Neural progenitor cell (in vitro differentiated cells): ENCODE measurements at places on chromosomes 11 and 22.

- no peak for DNase-seq
Observed at GRCh38 chr11:14593671-14594070, 49.9 kb upstream of the PDE3B start.

DNA sequence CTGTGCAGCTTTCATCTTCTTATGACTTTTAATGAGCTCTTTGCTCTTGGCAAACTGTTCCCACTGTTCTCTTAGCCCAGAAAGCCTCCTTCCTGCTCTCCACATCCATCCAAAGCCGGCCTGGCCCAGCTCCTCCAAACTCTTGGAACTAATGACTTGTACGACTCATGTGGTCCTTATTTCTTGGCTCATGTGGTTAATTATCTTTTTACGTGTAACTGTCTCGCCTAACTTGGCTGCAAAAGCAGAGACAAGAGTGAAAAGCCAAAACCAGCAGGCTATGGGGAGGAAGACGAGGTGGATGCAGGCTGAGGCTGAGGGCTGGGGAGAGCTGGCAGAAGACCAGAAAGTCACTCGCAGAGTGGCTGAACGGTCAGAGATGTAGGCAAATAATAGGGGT is 5.5 kb downstream of the CSNK2A3 start:
- no peak for DNase-seq

DNA sequence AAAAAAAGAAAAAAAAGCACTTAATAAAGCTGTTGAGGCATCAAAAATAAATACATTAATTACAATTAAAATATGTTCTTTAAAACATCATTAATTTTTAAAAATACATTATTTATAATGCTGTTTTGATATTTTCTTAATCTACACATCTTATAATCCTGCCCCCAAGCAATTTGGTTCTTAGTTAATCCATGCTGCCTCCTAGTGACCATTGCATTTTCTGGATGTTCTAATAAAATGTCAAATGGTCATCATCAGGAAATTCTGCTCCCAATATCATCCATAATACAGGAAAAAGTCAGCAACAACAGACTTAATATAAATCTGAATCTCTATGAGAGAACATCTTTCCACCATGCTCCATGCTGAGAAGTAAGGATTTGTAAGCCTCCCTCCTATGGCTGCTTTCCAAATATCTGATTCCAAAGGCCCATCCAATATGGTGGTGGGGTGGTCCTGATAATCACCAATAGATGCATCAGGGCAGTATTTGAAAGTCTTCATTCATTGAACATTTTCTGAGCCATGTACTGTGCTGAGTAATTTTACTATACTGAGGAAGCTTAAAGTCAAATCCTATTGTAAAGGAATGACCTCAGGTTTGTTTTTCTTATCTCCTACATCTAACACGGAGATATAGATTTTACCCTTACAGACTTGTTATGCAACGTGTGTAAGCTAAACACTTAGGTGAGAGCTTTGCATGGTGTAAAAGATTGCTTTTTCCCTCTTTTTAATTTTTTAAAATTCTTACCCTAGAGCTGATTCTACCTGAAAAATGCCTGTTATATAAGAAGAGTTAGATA is 124.7 kb upstream of the BMAL1 start:
- peak; percentile 33 for DNase-seq

GRCh38 chr22:24827296-24827695 is 21.3 kb downstream of the SGSM1 start:
- DNase-seq: no peak

DNA sequence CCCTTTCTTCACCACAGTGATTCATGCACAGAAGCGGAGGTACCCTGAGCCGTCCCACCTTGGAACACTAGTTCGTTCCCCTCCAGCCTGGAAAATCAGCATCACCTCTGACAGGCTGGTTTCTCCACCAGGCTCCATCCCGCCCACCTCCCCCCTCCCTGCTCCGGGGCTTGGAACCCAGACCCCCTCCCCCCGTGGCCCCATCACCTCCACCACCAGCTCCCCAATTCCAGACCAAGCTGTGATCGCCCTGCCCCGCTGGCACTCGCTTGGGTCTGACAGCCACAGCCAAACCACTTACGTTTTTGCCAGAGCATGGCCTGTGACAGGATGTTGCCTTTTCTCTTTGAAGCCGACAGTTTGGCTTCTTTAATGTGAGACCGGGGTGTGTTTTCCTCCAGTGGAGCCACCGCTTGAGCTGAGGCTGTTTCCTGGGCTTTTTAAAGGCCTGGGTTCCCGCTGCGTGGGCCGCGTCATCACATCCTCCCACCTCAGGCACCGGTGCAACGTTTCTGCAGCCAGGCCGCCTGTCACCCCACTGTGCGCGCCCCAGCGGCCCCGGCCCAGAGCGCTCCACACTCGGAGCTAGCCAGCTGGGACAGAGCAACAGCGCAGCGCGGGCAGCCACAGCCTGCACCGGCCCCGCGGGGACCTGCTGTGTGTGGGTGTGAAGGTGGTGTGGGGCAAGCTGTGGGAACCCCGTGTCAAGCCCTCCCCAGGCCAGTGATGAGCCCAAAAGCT is at the start of gene POU2AF1:
Gene POU2AF1 (minus strand): TSS at position 415 of the 741 bp plus-strand sequence. CDS start 98 bp downstream, at position 317.
- no peak for DNase-seq

- DNase-seq: no peak
Observed at GRCh38 chr11:130636722-130637464, 188.4 kb downstream of the ADAMTS15 start.

DNA sequence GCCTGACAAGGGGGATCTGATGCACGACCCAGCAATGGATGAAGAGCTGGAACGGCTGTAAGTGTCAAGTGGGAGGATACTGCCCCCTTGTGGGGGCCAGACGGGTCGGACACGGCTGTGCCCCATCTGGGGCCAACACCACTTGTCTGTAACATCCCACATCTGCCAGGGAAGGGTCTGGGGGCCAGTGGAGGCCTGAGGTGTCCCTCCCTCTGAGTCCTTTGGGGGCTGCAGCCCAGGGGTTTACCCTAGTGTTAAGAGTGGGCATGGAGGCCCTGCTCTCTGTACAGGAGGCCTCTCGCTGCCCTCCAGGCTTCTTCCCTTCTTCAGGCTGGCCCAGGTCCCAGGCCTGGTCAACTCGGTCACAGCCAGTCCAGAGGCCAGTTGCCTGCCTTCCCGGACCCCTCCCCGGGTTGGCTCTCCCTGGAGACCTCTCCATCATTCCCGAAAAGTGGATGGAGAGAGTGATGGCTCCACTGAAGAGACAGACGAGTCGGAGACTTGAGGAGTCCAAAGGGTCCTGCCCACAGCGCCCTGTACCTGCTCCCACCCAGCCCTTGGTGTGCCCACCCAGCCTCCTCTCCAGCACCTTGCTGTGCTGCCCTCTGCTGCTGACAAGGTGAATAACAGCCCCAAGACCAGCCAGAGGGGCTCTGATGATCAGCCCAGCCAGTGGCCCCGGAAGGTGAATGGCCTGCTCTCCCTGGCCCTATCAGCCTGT is 15.4 kb downstream of the ARFGAP2 start:
- peak; percentile 87 for DNase-seq

- DNase-seq: no peak
Observed at GRCh38 chr11:110338684-110339083, 42.3 kb upstream of the RDX start.

- DNase-seq: no peak
Observed at GRCh38 chr11:47603295-47603694, 9.1 kb upstream of the C1QTNF4 start.

GRCh38 chr11:84626256-84626655 is 1000.9 kb downstream of the DLG2 start:
- no peak for DNase-seq

- no peak for DNase-seq
Observed at GRCh38 chr11:128289048-128289447, 298.3 kb downstream of the ETS1 start.

GRCh38 chr22:27241430-27242321 is 559.9 kb downstream of the MN1 start:
- no peak for DNase-seq

GRCh38 chr11:113574171-113574570 is 99.0 kb upstream of the DRD2 start:
- DNase-seq: peak; percentile 69

GRCh38 chr22:17953147-17953546 is 71.2 kb downstream of the MICAL3 start:
- DNase-seq: no peak

DNA sequence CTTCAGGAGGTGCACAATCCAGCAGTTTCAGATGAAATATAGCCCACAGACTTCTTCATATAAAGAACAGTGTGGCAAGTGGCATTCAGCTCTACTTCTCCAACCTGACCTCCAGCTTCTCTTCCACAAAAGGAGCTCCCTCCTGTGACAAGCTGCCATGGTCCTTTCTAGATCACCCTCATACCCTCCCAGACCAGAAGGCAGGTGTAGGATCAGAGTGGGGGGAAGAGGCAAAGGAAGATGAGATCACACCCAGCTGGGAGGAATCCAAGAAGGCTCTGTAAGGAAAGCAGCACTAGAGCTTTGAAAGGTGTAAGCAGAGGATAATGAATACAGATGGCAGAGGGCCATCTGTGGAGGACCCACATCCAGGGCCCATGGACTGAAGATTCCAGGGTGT is 7.6 kb downstream of the CLPB start:
- DNase-seq: no peak

- no peak for DNase-seq
Observed at GRCh38 chr11:114605370-114605769, 9.8 kb upstream of the NXPE4 start.

GRCh38 chr11:113677685-113678084 is 28.4 kb downstream of the TMPRSS5 start:
- no peak for DNase-seq

GRCh38 chr11:113952588-113952987 is 22.3 kb upstream of the HTR3A start:
- DNase-seq: no peak

GRCh38 chr11:78156127-78156844 is 16.9 kb upstream of the ALG8 start:
- DNase-seq: no peak

GRCh38 chr11:12075822-12076821 is 34.3 kb upstream of the MICAL2 start:
- no peak for DNase-seq

- DNase-seq: no peak
Observed at GRCh38 chr11:3959903-3960265, 104.4 kb downstream of the STIM1 start.

DNA sequence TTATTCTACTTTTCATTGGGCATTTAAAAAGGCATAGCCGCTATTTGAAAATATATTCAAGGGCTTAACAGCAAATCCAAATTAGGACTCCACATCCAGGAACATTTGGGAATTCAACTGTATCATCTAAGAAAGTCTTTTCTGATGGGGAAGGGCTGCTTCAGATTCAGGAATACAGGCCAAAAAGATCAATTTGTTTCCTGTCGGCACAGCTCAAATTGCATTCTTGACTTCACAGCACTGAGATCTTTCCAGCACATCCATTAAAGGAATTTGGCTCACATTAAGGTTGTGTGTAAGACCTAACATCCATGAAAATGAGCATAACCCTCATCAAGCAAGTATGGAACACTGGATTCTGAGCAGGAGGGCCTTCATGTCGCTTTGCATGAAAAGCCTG is 1169.5 kb upstream of the CCDC90B start:
- no peak for DNase-seq

DNA sequence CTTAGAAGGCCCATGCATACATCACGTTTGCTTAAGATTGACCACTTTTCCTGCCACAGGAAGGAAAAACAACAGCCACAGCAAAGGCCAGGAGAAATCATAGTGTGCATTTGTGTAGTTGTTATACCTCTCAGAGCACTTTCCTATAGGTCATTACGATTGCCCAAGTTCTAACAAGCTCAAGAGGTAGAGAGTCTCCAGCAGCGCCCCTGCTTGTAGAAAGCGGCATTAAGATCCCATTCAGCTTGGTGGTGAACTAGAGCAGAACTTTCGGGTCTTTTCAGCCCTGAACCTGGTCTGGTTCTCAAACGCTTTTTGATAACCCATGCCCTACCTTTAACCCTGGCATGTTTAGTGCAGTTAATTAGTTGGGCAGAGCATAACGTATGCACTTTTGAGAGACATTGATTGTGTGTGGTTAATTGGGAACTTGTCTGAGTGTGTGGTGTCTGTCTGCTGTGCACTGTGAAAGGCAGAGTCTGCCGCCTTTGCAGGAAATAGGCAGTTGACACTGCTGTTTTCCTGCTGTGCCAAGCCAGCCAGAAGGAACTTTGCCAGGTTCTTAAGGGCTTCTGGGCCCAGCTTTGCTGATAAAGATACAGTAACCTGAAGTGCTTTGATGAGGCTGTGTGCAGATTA is 109.9 kb upstream of the CLMP start:
- DNase-seq: peak; percentile 36

GRCh38 chr11:104870910-104871309 is 27.4 kb downstream of the CASP12 start:
- DNase-seq: no peak

- no peak for DNase-seq
Observed at GRCh38 chr22:35580351-35581022, 36.6 kb downstream of the MB start.

GRCh38 chr22:48414651-48415050 is 1413.0 kb downstream of the BRD1 start:
- DNase-seq: no peak

DNA sequence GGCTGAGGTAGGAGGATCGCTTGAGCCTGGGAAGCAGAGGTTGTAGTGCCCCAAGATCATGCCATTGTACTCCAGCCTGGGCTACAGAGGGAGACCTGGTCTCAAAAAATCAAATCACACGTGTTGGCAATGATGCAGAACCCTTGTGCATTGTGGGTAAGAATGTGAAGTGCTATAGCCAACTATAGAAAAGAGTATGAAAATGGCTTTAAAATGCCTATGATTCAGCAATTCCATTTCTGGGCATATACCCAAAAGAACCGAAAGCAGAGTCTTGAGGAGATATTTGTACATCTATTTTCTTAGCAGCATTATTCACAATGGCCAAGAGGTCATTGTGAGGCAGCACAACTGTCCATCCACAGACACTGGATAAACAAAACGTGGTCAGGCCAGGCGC is 2.6 kb upstream of the FADS3 start:
- DNase-seq: no peak

DNA sequence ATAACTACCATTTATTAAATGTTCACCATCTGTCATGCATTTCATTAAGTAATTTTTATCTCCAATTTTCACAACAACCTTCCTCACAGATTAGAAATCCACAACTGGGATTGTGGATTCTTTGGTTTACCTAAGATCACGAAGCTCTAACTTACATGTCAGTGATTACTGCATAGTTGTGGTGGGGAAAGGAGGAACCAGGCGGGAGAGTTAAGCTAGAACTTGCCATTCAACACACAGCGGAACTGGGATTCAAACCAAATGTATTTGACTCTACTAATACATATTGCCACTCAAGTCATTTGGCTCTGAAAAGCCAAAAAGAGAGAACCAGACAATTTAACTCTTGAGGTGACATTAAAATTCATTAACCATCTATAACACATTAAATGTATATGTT is 10.4 kb upstream of the LAYN start:
- DNase-seq: no peak

GRCh38 chr22:30381264-30381663 is 5.9 kb downstream of the RNF215 start:
- no peak for DNase-seq

DNA sequence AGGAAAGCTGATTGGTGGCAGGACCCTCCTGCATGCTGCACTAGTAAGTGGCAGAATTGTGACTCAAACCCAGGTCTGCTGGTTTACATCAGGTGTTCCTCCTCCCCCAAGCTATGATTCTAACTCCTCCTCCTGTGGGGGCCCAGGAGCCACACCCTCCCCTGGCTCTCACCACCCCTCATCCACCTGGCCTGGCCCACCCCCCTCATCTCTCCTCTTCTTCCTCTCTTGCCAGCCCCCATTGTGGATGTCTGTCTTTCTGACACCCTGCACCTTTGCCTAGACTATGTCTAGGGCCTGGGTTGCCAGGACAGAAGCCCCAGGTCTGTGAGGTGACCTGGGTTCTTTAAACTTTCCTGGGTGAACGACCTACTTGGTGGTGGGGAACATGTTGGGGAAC is 59.9 kb downstream of the GRIK4 start:
- DNase-seq: no peak
